ENCODE measurements at places on chromosomes 4 and X.

GRCh38 chrX:148133105-148133725, 152.1 kb downstream of the FMR1NB start:
- DNase-seq: peak; percentile 0

DNA sequence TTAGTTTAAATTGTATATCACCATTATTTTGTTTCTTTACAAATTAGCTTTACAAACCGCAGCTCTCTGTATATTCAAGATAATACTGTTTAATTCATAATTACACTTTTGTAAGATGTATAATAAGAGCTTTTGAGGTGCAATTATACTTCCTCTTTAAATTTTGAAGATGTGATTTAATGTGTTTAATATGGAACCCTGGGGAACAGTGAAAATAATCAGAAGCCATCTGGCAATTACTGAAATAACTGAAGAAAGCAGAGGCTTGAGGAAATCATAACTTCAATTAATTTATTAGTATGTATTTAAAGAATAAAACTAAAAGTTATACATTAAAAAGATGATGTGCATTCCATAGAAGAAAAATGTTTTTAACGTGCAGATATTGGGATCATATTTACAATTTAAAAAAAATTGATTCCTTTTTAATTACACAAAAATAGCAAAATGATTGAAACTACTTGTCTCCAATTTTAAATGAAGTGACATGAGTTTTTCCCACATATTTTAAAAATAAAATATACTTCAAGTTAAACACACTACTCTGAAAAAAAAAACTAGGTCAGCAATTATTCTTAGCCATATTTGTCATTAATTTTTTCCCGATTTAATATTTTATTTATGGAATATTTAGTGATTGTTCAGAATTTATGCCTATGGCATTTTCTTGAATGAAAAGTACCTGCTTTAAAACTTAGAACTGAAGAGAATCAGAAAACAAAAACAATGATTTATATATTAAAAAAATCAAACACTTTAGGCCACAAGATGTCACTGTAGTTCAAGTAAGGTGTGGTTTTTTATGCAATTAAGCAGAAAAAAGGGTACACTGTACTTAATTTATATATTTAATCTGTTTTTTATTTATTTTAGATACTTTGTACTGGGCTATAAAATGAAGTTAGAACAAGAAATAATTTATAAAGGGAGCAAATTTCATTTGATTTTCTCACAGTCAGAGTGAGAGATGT, 942.7 kb upstream of the NDST4 start:
- no peak for DNase-seq

- DNase-seq: no peak
Measured at GRCh38 chrX:70262952-70263567, 3.1 kb upstream of the P2RY4 start.

DNA sequence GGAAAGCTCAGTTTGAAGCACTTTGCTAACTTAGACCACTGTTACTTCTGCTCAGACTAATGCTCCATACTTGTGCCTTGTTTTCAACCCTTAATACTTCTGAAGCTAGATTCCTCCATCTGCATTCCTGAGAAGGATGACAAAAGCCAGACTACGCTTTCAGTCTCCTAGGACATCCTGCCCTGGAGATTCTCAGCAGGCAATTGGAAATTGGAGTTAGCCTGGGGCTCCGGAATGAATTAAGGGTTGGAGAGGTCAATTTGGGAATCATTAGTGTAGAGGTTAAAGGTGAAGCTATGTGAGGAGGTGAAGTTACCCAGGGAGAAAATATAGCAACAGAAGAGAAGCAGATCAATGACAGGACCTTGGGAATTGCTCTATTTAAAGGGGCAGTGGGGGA, 215.9 kb upstream of the MBNL3 start:
- DNase-seq: no peak

GRCh38 chr4:113773014-113773413, 11.5 kb upstream of the CAMK2D start:
- DNase-seq: no peak

DNA sequence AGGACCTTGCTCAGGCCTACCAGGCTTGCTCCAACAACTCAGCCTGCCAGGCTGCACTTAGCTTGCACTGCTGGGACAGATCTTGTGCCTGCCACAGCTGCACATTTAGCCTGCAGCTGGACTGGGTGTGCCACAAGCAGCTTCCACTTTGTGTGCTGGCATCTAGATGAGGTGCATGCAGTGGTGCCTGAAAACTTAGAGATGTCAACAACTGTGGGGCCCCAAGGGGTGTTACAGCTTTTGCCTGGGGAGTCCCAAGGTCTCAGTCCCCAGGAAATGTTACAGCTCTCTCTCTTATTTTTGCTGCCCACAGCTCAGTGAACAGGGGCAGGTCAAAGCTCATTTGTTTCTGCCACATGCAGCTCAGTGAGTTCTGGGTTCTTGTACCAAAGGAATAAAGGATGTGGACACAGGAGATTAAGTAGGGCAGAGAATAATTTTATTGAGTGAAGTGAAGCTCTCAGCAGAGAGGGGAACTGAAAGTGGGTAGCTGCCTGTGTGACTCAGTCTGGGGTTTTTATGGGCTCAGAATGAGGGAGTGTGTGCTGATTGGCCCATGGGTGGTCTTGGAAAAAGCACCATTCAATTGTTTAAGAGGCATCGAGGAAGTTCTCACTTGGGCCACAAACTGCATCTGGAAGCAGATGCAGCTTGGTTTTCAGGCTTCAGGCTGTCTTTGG, 828.3 kb downstream of the TECRL start:
- DNase-seq: no peak

GRCh38 chr4:184792950-184793555, 32.7 kb downstream of the ACSL1 start:
- DNase-seq: peak; percentile 63

DNA sequence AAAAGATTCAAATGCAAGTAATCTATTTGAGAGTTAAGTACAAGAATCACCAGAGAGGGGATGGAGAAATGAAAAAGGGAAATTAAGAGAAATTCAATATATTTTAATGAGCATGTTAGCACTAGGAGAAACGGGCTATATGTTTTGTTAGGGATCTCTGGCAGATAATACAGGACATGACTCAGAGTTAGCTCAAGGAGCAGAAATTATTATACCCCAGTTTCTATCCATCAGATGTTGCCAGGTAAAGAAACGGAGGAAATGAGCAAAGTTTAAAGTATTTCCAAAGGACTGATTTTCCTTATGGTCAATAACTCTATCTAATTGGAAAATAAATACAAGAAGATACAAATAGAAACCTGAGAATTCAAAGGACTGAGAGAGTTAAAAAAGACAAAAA, 867.6 kb downstream of the TRAM1L1 start:
- no peak for DNase-seq

- DNase-seq: no peak
Measured at GRCh38 chr4:186723292-186724057, at the start of gene FAT1. TSS of gene FAT1 (minus strand) at chr4:186723856. CDS start at chr4:186709827, 14,029 bp downstream.

GRCh38 chr4:152655272-152656129, 24.3 kb downstream of the TMEM154 start:
- no peak for DNase-seq

- peak; percentile 71 for DNase-seq
Measured at GRCh38 chr4:107913283-107913899, 18.0 kb upstream of the CYP2U1 start.

DNA sequence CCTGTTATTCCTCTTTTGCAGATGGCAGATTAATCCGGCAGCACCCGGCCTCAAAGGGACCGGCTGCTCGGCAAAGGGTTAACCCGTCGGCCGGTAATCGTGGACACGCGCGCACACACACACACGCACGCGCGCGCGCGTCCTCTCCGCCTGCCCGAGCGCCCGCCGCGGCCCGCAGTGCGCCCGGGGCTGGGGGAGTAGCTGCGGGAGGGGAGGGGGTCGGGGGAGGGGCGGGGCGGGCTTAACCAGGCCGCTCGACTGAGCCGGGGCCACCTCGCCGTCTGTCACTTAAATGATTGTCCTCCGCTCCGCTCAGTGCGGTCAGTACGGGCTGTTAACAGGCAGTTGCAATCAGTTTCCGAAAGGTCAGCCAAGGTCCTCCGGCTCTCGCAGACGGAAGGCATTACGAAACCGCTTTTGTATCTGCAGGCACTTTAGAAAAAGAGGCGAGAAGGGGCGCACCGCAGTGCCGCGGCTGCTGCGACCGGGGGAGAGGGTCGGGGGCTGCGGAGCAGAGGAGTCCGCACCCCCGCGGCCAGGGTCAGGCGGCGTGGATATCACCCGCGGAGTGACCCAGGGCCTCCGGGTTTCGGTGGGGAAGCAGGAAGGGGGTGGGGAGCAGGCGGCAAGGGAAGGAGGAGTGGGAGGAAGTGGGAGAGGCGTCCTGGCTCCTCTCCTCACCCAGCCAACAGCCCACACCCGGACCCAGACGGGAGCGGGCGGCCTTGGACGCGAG, 57.3 kb upstream of the BCOR start:
- no peak for DNase-seq

DNA sequence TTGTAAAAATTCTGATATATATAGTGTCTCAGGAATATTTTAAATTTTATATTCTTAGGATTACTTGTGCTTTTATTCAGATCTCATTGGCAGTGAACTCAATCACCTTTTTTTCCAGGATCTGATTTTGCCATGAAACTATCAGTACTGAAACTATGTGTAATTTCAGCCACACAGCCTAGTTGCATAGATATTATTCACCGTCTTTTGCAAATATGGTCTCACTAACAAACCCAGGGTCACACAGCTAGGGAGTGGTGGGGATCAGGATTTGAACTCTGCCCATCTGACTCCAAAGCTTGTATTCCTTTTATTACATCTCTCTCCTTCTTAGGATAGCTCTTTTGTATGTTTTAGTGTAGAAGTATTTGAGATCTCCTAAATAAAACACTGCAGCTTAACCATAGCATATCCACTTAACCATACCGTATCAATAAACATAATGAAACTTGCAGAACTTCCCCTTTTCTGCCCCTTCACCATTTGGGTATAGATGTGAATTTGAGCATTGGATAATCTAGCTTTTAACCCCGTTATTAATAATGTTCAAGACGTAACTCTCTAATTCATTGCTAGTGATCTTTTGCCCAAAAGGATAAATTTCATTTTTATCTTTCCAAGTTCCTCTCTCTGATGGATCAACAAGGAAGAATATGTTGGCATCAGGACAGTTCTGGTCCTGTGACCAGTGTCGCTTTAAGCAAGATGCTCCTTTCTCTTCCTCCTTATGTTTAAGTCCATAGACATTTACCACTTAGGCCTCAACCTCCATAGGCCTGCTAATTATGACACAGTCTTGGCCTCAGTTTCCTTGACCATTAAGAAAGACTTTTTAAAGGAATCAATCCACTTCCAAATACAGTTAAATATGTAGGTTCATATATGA, 74.6 kb downstream of the RAPGEF2 start:
- DNase-seq: no peak

DNA sequence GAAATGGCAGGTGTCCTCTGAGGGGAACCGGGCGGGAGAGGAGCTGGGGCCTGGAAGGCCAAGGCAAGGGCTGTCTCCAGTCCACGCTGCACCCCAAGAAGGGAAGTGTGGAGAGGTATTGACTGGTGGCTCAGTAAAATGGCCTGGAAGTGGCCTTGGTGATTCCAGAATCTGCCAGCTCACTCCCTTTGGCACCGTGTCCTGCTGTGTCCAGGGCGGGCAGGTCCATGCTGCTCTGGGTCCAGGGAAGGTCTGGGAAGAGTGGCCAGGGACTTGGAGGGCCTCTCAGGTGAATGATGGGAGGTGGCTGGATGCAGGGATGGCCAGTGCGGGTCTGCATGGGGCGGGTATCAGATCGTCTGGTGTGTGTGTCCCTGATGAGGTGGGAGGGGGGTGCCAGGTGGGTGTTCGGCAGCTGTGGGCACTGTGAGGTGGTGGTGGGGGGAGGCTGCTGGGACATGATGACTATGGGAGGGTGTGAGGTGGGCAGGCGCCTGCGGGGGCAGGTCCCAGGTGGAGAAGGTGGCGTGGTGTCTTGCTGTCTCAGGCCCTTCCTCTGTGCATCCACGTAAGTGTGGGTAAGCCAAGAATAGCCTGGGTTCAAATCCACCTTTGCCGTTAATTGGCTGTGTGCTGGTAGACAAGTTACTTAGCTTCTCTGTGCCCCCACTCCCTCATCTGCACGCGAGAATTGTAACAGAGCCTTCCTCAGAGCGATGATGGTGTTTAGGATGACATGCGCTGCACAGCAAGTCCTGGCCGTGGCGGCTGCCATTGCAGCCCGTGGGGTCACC, 17.7 kb downstream of the RGS12 start:
- DNase-seq: no peak

DNA sequence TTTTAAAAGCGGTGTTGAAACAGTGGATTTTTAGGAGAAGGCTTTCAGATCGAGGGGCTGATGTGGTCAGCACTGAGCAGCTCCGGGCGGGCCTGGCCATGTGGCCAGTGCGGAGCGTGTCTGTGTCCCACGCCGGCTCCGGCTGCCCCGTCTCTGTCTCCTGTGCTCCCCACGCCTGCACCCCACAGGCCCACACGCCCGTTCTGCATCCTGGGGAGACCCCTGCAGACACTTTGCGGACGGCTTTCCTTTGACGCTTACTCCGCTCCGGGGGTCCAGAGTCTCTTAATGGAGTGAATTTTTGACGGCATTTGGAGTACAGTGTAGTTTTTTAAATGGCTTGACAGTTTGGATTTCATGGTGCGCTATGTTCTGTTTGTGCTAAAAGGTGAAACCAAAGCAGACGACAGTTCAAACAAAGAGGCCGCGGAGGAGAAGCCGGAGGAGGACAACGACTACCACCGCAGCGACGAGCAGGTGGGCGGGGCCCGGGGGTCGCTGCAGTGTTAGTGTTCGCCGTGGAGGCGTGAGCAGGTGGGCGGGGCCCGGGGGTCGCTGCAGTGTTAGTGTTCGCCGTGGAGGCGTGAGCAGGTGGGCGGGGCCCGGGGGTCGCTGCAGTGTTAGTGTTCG, 38.7 kb downstream of the PCGF3 start:
- DNase-seq: no peak

DNA sequence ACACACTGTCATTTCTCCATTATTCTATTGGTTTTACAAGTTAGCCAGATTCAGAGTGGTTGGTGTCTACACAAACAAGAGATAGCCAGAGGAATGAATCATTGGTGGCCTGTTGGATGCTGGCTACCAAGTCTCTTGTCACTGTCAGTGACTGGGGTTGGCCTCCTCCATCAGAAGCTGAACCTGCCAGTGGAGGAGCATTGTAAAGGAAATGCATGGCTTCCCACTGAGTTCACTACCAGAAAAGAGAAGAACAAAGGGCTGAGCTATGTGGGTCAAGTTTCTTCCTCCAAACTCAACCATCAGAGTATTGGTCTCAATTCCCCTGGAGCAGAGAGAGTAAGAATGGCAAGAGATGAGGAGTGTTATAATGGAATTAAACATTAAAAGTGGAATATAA, 26.5 kb upstream of the ANKRD50 start:
- no peak for DNase-seq

DNA sequence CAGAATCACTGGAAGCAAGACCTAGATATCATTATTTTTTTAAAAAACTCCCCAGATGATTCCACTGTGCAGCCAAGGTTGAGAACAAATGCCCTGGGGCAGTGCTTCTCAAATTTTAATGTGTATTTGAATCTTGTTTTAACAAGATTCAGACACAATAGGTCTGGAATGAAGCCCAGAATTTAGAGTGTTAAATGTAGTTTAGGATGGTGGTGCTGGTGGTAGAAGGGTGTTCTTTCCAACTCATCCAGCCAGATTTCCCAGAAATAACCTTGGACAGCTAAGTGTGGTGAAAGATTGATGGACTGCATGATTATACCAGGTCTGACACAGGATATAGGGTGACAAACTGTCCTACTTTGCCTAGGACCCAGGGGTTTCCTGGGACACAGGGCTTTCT, 120.1 kb upstream of the MED14 start:
- no peak for DNase-seq

Measured in CD4-positive, alpha-beta T cell treated with Interleukin-4 for 4 hours (primary cell).